ENCODE measurements at places on chromosomes 5 and 9.

DNA sequence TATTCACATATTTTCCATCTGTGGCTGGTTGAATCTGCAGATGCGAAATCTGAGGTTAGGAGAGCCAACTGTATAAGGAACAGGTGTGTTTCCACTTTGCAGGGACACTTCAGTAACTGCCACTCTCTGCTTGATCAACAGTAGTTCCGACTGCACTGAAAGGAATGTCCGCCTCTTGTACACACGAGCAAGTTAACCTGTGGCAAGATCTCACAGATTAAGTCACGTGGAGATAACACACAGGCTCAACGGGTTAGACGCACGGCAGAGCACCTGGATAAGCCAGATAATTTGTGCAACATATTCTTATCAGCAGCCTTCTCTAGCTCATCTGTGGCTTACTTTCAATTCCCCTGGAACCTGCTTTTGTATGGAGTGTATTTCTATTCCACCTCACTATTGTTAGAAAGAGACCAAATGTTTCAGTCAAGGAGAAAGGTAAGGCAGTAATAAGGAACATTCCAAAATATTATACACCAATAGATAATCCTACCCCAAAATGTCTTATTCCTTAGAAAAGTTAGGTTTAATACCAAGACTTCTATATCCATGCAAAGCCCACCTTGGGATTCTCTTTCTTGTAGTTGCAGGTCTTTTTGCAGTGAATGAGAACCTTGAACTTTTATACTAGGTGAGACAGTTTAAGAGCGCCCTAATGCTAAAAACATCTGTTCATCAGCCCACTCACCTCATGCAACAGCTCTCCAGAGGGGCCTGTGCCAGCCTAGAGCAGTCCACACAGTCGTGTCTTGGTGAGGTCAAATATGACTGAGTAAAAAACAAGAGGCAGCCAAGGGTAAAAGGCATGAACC is 6.5 kb upstream of the C9 start:
- no peak for DNase-seq

- DNase-seq: no peak
These were observed 7.0 kb downstream of the NOXA1 start for GRCh38 chr9:137429974-137430722.

- DNase-seq: no peak
These were observed 81.7 kb downstream of the MUSK start for GRCh38 chr9:110750272-110750671.

DNA sequence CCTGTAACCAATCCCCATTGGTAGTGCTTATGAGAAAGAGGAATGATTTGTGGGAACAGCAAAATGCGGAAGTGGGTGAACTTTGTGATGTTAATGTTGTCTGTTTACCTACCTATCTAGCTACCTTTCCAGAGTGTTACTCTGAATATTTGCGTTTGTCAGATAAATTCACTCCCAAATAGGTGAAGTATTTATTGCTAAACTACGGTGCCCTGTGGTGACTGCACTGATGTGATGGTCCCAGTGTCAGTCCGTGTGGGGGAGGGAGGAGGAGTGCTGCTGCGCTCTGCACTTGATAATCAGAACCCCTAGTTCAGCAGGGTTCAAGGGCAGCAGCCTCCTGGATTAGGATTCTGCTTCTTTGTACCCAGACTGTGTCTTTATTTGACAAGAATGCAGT is 55.3 kb downstream of the TJP2 start:
- no peak for DNase-seq

GRCh38 chr9:133568186-133568585 is 33.7 kb downstream of the ADAMTSL2 start:
- no peak for DNase-seq

GRCh38 chr5:82425591-82425990 is 147.4 kb upstream of the RPS23 start:
- DNase-seq: no peak

- DNase-seq: no peak
These were observed 289.9 kb upstream of the SLC30A5 start for GRCh38 chr5:68803881-68804319.
